ENCODE measurements at places on chromosomes 2 and 18.
A peak's percentile ranks its signal among the peaks of the same experiment; 100 is the strongest.

- DNase-seq: peak; percentile 60
Observed at GRCh38 chr2:37020212-37020886, 54.0 kb upstream of the STRN start.

- DNase-seq: peak; percentile 90
Observed at GRCh38 chr2:233974530-233975071, 57.4 kb downstream of the TRPM8 start.

DNA sequence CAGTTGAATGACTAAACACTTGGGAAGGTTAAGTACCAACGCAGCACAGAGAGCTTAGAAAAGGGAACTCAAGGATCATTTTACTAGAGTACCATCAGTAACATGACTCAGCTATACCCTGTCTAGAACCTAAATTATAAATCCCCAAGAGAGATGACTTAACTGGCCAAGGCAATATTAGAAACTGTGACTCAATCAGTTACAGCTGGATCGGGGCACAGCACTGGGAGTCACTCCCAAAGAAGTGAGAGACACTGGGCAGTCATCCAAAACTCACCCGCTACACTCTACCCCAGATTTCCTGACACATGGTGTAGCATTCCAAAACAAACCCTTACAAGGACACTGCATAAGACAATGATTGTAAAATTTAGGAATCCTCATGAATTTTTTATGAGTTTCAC, 17.7 kb downstream of the IWS1 start:
- peak; percentile 99 for DNase-seq

- no peak for DNase-seq
Observed at GRCh38 chr2:39778775-39779340, at the start of gene THUMPD2. Gene THUMPD2, minus strand, starts transcription at chr2:39779258. Its CDS starts 19 bp downstream, at chr2:39779239.

DNA sequence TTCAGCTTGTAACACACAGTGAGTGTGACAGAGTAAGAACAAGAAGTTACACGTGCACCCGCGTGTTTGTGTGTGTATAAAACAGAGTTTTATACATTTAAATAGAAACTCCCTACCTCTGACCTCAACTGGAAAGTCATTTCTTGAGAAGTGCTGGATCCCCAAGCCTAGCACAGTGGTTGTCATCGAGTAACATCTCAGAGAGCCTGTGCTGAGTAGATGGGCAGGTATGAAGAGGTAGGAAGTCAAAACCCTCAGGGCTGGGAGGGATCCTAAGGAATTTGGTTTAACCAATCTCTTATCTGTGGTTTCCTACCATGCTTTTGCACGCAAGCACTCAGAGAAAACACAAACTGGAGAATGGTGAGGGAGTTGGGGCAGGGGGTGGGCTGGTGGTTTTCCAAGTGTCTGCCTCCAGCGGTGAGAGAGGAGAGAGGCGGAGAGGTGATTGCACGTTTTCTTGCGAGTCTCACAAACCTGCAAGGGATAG, 9.2 kb downstream of the ACOXL start:
- no peak for DNase-seq

- DNase-seq: no peak
Observed at GRCh38 chr18:64110692-64111480, 38.0 kb downstream of the LINC00305 start.

DNA sequence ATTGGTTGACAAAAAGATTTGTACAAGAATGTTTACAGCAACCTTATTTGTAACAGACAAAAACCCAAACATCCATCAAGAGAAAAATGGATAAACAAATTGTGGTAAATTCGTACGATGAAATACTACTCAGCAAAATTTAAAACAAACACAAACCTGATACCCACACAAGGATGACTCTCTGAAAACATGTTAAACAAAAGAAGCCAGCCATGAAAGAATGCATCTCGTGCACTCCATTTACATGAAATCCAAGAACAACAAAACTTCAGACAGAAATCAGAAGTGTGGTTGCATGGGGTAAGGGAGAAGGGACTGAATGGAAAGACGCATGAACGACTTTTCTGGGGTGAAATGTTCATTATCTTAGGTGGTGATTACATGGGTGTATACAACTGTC, 93.4 kb downstream of the SLC25A12 start:
- no peak for DNase-seq

DNA sequence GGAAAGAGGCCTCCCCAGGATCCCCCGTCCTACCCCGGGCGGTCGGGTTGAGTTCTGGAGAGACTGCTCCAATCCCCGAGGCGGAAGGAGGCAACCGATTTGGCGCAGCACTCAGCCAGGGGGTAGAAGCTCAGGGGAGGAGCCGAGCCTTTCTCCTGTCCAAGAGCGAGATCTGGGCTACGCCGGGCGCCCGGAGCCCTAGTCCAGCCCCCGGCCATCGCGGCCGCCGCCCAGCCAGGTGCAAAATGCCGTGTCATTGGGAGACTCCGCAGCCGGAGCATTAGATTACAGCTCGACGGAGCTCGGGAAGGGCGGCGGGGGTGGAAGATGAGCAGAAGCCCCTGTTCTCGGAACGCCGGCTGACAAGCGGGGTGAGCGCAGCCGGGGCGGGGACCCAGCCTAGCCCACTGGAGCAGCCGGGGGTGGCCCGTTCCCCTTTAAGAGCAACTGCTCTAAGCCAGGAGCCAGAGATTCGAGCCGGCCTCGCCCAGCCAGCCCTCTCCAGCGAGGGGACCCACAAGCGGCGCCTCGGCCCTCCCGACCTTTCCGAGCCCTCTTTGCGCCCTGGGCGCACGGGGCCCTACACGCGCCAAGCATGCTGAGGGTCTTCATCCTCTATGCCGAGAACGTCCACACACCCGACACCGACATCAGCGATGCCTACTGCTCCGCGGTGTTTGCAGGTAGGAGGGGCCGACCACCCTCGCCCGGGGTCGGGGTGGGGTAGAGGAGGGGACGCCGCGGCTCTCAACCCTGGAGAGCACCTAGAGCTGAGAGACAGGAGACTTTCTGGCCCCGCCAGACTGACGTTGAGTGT, at the start of gene DYSF:
Gene DYSF (plus strand): TSS at position 158 of the 817 bp plus-strand sequence.
- no peak for DNase-seq

- no peak for DNase-seq
Observed at GRCh38 chr2:202643012-202643858, 8.5 kb downstream of the FAM117B start.

- no peak for DNase-seq
Observed at GRCh38 chr2:10811517-10811916, 1.1 kb downstream of the PDIA6 start.

- peak; percentile 78 for DNase-seq
Observed at GRCh38 chr18:12838178-12838634, 45.8 kb downstream of the PTPN2 start.

DNA sequence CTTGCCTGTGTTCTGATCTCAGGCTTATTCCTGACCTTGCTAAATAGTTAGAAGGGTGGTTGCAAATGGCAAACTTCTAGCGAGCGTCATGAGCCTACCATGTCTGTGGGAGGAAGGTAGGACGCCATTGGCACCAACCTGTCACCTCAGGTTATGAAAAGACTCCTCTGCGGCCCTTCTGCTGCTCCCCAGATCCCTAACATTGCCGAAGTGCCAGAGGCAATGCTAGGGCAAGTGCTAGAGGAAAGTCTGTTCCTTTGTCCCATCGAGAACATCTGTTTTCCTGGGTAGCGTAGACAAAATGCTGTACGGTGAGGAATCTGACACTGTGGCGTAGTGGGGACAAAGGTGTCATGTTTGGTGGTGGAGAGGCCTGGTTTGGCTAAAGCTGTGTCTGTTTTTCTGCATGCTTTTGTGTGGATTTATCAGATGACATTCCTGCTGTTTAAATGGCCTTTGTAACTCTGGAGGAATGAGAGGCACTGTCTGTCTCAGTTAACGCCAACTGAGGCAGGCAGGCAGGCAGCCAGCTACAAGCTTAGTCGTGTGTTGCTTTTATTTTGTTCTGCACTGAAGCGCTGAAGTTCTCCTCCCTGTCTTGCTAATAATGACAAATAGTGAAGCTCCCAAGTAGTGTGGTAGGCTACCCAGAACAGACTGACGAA, 94.1 kb downstream of the PRPF40A start:
- DNase-seq: no peak

DNA sequence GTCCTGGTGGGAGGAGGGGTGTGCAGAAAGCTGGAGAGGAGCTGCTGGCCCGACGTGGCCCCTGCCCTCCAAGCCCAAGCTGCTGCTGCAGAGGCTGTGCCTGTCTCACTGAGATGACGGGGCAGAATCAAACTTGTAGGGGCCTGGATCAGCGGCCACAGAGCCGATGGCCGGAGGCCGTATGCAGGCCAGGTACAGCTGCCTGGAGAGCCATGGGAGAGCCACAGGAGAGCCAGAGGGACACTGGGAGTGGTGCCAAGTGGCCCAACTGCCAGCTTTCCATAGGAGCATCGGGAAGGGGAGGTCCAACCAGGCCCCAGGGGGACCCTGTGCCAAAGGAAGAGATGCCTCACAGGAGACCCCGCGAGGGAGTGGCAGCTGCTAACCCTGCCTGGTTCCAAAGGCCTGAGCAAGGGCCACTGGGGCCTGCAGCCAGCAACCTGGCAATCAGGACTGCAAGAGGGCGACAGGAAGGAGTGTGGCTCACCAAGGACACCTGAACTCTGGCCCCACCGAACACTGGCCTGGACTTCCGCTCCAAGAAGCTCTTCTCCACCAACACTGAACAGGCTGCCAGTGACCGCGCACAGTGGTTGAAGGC, 70.7 kb downstream of the HDAC4 start:
- no peak for DNase-seq

GRCh38 chr18:62524440-62525200, 1.8 kb downstream of the ZCCHC2 start:
- no peak for DNase-seq

DNA sequence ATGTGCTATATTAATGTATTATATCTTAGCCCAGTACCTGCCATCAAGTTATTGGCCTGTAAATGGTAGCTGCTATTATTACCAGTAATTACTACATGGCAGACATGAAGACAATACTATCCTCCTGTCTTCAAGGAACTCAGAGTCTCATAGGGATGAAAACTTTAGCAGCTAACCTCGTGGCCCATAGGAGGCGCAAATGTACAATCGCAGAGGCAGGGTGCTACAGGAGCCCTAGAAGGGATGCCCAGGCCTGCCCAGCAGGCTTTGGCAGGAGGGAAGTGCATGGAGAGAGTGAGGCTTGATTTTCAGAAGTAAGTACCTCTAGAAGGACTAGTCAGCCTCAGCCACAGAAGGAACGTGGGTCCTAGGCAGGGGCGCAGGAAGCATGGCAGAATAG, 44.7 kb upstream of the KIDINS220 start:
- DNase-seq: no peak

DNA sequence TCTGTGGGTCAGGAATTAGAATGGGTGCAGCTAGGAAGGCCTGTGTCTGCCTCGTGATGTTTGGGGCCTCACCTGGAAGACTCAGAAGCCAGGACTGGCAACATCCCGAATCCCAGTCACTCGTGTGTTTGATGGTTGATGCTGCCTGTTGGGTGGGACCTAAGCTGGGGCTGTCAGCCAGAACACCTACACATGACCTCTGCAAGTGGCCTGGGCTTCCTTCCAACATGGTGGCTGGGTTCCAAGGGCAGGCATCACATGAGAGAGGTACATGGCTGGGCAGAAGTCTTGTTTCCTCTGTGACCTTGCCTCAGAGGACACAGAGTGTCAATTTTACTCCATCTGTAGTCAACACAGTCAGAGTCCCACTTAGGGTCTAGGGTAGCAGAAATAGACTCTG, 177.8 kb downstream of the GBX2 start:
- DNase-seq: no peak

DNA sequence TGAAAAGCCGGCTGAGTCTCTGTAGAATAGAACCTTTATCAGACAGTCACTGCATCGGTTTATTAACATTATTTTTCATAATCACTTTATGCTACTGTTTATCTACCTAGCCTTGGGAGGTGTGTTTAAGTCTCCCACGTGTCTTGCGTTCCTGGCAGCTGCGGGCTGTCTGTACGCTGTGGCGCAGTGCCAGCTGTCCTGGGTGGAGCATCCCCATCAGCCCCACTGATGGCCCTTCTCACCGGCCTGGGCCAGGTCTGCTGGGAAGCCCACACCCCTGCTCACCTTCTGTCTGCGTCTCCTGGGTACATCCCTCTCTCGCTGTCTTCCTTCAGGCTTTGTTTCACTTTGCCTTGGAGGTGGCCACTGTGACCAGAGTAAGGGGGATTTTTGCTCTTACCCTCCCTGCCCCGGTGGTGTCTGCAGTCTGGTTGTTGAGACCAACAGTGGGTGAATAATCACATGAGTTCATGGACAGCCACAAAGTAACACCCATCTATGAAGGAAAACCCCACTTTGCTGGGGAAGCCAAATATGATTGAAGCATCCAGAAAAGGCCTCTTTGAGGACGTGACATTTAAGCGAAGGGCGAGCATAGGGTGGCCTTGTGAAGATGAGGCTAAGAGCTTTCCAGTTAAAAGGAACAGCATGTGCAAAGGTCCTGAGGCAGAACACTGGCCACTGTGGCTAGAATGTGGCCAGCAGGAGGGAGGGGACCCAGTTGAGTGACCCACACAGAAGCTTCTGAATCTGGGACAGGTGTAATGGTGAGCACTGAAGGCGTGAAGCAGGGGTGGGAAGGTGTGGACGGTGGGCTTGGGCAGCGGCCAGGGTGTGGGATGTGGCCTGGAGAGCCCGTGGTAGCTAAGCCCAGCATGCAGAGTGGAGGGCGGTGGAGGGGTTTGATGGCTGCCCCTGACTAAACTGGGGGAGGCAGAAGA, 41.7 kb downstream of the RAMP1 start:
- DNase-seq: no peak

- DNase-seq: no peak
Observed at GRCh38 chr2:172092716-172093415, 7.6 kb downstream of the DLX1 start.

DNA sequence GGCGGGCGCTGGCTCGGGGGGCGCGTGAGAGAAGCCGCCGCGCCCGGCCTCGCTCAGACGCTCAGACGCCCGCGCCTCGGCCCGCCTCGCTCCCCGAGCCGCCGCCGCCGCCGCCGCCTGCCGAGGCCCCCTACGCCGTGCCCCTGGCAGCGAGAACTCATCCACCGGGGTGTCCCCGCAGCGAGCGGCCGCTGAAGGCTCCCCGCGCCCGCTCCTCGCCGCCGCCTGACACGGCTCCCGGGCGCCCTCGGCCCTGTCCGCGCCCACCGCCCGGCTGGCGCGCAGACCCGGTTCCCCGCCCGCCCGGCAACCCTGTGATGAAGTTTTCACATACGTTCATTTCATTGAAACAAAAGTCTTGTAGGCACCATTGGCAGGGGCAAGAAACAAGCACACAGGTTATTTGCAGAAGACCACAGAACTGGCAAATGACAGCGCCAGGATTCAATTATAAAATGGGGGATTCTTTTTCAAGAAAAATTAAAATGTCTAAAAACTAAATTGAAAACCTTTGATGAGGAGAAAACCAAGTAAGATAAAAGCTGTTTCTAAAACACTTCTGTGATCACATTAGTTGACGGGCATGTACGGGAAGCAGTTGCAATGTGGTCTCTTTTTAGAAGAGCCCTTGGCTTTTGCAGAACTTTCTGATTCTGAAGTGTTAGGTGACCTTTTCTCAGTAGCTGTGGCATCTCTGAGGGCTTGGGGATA, 50.5 kb upstream of the TUBA3D start:
- no peak for DNase-seq

GRCh38 chr2:39007875-39008504, 112.9 kb downstream of the SOS1 start:
- DNase-seq: no peak

Data from GM04504 (cell line).